Aorta (tissue), 5 donors: ENCODE measurements at places on chromosomes 6 and 20. TPM values are rescaled to one million over a fixed set of nuclear protein-coding genes. Genes with fewer than 3 reads are reported as not detected.

SLC22A7 gene
- total RNA-seq = not detected

DNA sequence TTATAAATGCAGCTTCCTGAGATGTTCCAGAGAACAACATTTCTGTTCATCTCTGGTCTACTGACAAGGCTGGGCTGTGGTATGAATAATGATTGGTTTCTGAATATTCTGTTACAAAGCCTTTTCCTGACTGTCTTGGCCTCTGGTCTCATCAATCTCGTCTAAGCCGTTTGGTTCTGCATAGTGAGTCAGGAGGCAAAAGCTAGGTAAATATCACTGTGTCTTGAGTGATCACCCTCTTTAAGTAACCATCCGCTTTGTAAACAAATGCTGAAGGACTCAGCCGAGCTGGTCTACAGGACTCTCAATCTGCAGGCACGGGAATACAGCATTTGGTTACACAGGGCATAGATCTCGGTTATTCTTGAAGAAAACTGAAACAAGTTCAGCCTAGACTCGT lies 511.9 kb downstream of the KIF16B start:
- DNase-seq = no peak

DNA sequence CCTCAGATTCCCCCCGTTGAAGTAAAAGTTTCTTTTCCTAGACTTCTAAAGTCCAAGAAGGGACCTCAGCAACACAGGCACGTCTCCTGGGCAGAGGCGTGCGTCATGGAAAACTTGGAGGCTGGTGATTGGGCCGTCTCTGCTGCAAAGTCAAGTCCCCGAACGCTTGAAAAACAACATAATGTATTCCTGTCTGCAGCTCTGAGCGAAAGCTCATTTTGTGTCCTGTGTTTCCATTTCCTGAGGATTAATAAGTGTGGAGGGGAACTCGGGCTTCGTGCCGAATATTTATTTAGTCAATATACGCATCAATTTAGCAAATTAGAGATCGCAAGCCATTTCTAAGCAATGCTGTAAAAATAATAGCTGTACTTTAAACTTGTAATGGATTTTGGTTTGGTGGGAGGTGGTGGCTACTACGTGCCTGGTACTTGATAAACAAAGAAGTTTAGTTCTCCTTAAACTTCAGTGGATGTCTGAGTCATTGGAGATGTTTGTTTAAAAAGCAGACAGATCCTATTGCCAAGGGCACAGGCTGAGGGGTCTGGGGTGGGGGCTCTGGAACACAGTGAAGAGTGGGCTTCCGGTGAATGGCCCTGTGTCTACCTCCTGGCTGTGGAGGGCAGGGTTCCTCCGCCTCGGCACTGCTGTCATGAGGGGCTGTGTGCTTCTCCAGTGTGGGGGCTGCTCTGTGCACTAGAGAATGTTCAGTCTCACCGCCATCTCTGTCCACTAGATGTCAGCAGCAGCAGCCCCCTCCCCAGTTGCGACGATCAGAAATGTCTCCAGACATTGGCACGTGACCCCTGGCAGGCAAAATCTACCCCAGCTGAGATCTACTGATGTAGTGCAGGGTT lies 21.8 kb downstream of the PCK1 start:
- DNase-seq = peak; percentile 85

DNA sequence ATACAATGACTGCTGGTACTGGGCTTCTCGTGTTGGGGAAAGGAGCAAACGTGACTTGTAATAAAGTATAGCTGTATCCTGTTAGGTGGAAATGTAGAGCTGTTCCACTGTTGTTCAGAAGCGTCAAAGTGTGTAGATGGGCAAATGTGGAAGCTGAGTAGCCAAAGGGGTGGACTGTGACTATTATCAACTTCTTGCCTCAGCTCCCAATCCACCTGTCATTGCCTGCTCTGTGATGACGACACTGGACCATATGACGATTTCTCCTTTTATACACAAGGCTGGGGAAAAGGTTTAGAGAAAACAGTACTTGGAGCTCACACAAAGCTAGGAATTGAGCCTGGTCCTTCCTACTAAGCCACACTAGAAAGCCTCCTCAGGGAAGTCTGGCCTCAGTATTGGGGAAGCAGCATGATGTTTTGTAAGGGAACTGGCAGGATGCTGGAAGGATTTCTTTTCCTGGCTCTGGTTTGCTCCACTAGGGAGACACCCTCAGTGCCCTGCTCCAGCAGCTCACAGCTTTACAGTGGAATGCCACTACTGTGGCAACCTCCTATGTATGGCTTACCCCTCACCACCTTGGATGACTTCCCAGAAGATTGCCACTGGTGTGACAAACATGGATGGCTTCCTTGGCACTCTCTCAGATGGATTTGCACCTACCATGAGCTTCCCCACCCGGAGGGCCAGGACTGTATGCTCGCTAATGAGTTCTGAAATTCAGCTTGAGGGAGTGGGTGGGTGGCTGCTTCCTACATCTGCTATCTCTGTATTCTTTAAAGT lies 20.0 kb downstream of the CD164 start:
- no peak for DNase-seq

DNA sequence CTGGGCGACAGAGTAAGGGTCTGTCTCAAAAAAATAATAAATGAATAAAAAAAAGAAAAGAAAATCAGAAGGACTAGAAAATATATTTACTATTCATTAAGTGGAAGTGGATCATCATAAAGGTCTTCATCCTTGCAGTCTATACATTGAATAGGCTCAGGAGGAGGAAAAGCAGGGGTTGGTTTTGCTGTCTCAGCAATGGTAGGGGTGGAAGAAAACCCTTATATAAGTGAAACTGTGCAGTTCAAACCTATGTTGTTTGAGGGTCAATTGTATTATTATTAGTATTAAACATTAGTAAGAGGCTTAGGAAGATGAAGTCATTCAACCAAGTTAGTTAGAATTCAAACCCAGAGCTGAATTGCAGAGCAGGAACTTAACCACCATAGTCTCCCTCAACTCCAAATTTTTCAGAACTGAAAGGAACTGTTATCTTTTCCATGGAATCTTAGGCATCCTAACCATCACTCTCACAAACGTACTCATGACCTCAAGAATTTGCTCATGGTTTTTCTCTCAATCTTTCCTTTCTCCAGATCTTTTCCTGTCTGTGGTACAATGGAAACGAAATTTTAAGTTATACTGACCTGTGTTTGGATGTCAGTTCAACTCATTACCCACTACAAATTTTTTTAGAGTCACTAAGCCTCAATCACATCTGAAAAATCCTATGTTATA lies 7.7 kb upstream of the SMIM13 start:
- no peak for DNase-seq

SLC17A3 gene
- total RNA-seq = not detected
